ENCODE measurements at places on chromosomes 4 and X.
A peak's percentile ranks its signal among the peaks of the same experiment; 100 is the strongest.

DNA sequence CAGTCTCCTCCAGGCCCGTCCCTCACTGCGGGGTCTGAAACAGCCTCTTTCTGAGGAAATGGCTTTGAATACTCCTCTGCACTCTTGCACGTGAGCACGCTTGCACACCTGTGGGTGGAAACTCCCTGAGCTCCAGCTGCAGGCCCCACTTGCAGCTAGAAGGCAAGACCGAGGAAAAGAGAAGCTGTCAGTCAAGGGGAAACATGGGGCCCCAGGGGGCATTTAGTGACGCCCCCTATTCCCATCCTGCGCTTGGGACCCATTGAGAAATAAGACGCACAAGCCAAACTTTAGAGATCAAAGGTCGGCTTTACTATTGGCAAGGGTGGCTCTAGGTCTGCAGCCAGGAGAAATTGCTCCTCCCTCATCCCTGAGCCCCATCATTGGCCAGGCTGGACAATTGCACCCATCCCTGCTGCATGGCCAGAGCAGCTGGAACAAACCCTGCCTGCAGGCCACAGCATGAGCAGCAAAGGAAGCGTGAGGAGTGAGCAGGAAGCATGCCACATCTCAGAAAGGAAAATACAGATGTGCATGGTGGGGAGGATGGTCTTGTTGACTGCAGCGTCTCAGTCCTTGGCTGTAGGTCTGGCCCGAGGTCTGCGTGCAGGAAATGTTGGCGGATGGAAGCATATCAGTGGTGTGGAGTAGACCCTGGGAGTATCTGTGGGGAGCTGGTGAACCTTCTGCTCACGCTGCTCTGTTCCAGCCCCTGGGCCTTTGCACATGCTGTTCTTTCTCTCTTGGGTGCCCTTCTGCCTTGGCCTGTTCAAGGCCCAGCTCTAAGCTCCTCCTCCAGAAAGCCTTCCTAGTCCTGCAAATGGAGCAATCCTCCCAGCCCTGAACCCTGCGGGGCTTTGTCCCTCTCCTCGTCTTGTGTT is 93.9 kb downstream of the PSAPL1 start:
- no peak for DNase-seq

GRCh38 chr4:72448231-72448630 is 120.8 kb downstream of the ADAMTS3 start:
- no peak for DNase-seq

DNA sequence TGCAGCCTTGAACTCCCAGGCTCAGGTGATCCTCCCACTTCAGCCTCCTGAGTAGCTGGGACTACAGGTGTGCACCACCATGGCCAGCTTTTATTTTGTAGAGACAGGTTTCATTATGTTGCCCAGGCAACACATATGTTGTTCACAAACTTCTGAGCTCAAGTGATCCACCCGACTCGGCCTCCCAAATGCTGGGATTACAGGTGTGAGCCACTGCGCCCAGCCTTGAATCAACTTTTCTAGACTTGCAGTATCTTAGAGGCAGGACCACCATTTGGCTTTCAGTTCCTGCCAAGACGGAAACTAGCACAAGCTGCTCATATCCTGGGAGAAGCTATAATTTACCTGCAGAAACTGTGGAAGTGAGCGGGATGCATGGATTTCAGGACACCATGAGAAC is 19.9 kb downstream of the NAT8L start:
- no peak for DNase-seq

DNA sequence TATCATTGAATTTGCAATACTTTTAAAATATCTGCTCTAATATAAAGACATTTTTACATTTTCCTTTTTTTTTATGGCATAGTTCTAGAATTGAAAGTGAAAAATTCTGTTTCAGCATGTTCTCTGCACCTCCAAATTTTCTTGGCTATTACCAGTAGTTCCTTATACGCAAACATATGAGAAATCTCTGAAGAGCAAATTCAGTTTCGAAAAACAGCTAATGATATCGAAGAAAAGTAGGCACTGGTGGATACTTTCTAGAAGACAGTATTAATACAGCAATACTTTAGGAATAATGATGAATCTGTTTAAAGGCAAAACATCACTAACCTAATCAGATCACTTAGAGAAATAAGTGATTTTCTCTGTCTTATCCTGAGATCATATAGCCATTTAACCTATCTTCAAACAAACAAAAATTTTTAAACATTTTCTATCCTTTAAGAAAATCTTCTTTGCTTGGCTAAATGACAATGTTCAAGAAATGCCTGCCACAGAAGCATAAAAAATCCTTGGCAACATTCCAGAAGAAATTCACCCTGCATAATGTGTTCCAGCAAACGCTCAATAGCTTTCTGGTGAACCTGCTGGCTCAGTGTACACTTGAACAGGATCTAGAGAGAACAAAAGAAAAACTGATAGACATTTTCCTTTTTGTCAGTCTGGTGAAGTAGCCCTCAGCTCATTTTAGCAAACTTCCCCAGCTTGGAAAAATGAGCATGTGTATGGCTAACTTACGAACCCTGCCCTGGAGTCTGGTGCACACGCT is 51.2 kb upstream of the KLF3 start:
- no peak for DNase-seq

DNA sequence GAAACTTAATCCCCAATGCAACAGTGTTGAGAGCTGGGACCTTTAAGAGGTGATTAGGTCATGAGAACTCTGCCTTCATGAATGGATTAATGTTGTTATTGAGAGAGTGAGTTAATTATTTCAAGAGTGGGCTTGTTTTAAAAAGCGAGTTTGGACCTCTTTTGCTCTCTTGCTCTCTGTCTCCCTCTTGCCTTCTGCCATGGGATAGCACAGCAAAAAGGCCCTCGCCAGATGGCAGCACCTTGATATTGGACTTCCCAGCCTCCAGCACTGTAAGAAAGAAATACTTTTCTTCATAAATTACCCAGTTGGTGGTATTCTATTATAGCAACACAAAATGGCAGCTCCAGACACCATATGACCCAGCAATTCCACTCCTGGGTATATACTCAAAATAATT is 7.0 kb upstream of the ATP6AP2 start:
- no peak for DNase-seq

GRCh38 chr4:119024102-119024501 is 111.5 kb upstream of the MYOZ2 start:
- no peak for DNase-seq

GRCh38 chrX:31323658-31324057 is 251.8 kb upstream of the FTHL17 start:
- DNase-seq, result no peak

- no peak for DNase-seq
These were observed 111.3 kb downstream of the CBLL2 start for GRCh38 chrX:22383988-22384387.

- DNase-seq, result no peak
These were observed 76.5 kb upstream of the CLDN34 start for GRCh38 chrX:9890681-9891091.

GRCh38 chr4:59629348-59629747 is 1570.8 kb upstream of the ADGRL3 start:
- DNase-seq, result no peak

- DNase-seq, result no peak
These were observed 768.8 kb downstream of the STPG2 start for GRCh38 chr4:97374526-97374925.

- no peak for DNase-seq
These were observed 981.9 kb upstream of the TENM3 start for GRCh38 chr4:181261279-181261678.

- no peak for DNase-seq
These were observed 433.9 kb upstream of the ATOH1 start for GRCh38 chr4:93394545-93395081.

- no peak for DNase-seq
These were observed 8.9 kb upstream of the PRDM8 start for GRCh38 chr4:80188457-80188800.

DNA sequence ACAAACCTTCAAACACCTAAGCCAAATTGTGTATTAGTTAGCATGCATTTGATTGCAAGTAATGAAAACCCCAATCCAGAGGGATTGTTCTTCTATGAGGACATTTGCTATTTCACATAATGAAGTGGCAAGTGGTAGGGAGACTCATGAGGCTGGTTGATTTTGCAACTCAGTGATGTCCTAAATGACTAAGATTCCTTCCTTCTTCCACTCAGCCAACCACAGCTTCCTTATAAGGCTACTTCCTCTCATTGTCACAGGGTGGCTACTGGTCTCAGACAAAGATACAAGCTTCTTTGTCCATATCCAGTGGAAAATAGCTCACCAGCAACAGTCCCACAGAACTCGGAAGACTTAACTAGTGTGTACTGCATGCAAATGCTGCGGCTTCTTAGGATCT is 5.3 kb upstream of the OTC start:
- no peak for DNase-seq

DNA sequence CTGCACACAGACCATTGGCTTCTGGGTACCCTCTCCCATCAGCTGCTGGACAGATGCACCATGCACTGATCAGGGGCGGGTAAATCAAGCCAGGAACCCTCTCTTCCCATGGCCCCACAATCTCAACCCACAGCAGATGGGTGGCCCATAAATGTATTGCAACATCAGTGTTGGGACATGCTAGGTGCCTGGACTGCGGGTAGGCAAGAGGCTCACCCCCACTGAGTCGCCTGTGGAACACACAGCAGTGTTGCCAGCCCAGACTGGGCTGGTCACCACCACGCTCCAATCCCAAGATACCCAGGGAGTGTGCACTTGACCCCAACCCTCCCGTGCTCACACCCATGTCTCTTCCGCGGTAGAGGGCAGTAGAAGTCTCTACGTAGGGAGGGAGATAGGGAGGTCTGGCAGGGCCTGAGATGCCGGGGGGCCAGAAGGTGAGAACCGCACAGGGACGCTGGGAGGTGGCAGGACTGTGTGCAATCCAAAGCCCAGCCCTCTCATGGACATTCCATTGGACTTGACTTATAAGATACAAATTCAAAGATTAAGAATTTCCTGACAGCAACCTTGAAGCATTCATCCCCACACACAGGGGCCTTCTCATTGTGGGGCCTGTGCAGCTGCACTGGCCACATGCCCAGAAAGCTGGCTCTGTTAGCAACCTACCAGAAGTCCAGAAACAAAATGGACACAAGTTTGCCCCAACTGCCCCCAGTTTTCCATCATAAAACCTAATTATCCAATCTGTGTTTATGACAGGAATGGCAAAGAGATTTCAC is 183.7 kb downstream of the NSUN7 start:
- DNase-seq, result peak; percentile 63

GRCh38 chrX:148771440-148771839 is 271.0 kb downstream of the AFF2 start:
- no peak for DNase-seq
